Esophagus mucosa (tissue), 1 donor: ENCODE measurements at places on chromosomes 5 and 9. TPM values are rescaled to one million over a fixed set of nuclear protein-coding genes. Genes with fewer than 3 reads are reported as not detected.

- no peak for ATAC-seq
Observed at GRCh38 chr9:79847074-79847473, 275.3 kb downstream of the TLE4 start.

DNA sequence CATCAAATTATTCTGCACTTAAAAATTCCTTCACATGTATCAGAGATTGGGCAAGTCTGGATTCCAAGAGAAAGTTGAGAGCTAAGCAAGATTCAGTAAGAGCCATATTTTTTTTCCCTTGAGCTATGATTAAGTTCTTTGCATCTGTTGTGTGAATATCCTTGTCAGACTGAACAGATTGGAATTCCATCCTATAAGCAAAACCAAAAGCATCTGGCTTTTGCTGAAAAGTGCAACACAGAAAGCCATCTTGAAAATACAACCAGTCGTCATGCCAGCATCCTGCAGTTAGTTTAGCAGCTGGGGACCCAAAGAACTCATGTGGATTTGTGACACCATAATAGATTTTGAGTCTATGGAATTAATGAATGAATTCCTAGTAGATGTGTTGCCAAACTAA lies 316.9 kb downstream of the MTRR start:
- ATAC-seq, result no peak

DNA sequence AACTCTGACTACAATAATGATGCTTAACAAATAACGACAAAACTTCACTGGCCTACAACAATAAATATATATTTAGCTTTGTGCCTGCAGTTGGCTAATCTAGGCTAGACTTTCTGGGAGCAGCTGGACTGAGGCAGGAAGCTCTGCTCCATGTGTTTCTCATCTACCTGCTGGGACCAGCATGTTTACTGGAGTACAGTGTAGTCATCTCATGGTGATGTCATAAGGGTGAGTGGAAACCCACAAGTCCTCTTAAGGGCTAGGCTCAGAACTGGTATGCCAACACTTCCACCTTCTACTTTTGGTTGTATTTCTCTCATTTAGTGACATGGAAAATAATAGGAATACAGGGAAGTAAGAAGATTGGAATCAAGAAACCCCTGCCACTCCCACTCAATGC lies 85.7 kb upstream of the NIPBL start:
- no peak for ATAC-seq

DNA sequence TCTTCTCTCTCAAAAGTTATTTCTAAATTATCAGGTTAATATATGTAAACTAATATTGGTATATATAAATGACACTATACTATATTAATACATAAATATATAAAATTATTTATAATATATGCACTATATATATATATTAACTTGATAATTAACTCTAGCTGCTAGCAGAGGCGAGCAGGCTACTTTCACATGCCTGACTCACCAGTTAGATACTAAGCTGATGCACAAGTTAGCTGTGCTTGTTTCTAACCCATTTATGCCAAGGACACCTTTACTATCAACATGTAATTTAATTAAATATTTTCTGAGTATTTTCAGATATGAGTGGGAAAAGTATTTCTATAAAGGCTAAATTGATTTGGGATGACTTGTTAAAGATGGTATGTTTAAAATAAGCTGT lies 70.1 kb downstream of the TRIO start:
- no peak for ATAC-seq

DNA sequence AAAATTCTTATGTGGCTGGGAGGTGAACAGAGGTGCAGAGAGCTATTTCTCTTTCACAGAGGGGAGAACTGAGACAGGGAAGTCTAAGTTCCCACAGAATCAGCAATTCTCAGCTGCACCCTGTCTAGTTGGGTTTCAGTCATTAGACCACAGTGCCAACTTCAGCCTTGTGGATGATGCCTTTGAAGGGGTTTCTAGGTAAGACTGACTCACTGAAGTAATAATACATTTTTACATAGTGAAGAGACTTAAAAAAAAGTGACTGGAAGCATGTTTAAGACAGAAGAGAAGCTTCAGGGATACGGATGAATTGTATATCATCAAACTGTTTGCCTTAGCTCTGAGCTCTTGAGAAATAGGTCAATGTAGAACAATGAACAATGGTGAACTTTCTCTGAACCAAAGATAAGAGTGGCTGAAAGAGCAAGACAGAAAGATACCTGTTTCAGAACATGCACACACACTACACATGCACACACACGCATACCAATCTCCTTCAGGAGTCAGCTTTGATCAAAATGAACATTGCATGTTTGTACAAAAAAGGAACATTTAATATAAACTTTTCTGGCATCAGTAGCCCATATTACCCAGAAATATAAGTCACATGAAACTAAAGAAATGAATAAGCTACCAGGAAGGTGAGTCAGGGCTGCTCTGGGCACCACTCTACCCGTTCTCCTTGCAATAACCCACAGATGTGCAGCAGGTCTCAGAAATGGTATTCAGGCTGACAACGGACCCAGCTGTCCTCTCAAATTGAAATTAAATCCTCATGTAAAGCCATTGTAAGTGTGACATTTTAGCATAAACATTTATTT lies 12.6 kb upstream of the FYB1 start:
- peak; percentile 94 for ATAC-seq

- no peak for ATAC-seq
Observed at GRCh38 chr9:16598316-16598715, 272.2 kb downstream of the BNC2 start.

- ATAC-seq, result no peak
Observed at GRCh38 chr9:26950521-26950920, 3.5 kb upstream of the PLAA start.

Gene C5orf52
- not detected for total RNA-seq

Gene GKAP1
- 1.6 TPM for total RNA-seq
